ENCODE measurements at places on chromosomes 12 and 14.

- no peak for DNase-seq
Measured at GRCh38 chr12:9866860-9867269, 2.3 kb downstream of the CLEC2B start.

DNA sequence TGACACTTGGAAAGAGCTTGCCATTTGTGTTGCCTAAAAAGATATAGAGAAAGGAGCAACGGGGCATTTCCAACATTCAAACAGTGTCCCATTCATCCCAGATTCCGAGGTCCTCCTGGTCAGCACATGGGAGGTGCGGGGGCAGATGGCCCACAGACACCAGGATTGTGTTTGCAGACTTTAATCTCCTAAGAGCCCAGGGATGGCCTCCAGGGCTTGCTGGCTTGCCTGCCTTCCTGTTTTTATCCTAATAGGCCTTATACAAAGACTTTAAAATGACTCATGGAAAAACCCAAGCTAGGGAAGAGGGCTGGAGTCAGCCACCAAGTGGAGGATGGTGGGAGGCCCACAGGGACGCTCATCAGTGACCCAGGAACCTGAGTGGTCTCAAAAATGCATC lies 21.5 kb upstream of the FAM181A start:
- no peak for DNase-seq

DNA sequence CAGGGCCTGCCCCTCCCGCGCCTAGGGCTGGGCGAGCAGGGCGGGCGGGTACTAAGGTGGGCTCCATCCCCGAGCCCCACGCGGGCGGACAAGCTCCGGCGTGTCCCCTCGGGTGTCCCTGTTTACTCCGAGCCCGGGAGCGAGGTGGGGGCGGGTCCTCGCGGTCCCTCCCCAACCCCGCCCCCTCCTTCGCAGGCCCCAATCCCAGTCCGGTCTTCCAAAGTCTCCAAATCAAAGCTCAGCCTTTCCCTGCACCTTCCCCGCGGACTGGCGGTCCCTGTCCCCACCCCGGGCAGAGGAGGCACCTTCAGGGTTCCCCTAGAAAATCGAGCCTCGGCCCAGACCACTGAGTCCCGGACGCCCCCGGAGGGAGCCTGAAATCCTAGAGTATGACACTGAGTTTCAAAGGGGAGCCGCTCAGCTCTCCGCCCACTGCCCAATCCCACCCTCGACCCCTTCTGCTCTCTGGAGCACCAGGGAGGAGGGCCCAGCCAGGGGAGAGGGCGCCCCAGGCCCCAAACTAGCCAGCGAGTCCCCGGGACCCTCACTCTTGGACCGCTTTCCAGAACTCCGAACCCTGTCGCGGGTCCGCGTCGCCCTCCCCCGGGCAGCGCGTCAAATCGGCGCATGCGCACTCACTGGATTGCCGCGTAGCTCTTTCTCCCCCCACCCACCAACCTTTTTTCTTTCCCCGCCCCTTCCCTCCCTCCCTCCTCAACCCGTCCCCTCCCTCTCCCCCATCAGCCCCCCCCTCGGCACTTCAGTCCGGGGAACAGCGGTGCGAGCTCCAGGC lies at the start of gene LRP1:
Gene LRP1 (plus strand): TSS at position 758 of the 793 bp plus-strand sequence. CDS start 482 bp downstream, outside the sequence.
- DNase-seq: peak; percentile 97

- DNase-seq: no peak
Measured at GRCh38 chr14:69135133-69135532, 17.8 kb downstream of the DCAF5 start.

DNA sequence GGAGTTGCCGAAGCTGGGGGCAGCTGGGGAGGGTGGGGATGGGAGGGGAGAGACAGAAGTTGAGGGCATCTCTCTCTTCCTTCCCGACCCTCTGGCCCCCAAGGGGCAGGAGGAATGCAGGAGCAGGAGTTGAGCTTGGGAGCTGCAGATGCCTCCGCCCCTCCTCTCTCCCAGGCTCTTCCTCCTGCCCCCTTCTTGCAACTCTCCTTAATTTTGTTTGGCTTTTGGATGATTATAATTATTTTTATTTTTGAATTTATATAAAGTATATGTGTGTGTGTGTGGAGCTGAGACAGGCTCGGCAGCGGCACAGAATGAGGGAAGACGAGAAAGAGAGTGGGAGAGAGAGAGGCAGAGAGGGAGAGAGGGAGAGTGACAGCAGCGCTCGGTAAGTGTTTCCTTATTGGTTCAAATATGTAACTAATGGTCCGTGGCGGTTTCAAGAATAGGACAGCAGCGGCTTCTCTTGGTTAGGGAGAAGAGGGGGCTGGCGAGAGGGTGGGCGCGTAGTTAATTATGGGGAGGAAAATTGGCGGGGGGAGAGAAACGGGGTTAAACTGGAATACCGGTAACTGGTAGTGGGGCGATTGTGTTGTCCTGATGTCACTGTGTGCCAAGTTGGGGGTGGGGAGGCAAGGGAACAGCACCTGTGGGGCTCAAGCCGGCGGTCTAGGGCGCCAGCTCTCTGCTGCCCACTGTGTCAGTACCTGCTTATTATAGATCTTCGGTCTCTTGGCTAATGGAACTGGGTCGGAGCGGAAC lies 8.4 kb downstream of the HOXC8 start:
- no peak for DNase-seq

GRCh38 chr14:54647378-54647777 lies 80.5 kb downstream of the SAMD4A start:
- DNase-seq: no peak

- no peak for DNase-seq
Measured at GRCh38 chr12:94769776-94770759, 119.7 kb upstream of the TMCC3 start.

- no peak for DNase-seq
Measured at GRCh38 chr14:45359746-45360145, 106.7 kb upstream of the MIS18BP1 start.

- DNase-seq: no peak
Measured at GRCh38 chr12:51788876-51789275, 59.6 kb downstream of the FIGNL2 start.

- DNase-seq: no peak
Measured at GRCh38 chr12:50302686-50303085, 19.4 kb upstream of the LIMA1 start.

GRCh38 chr14:81305065-81305464 lies 84.3 kb upstream of the GTF2A1 start:
- DNase-seq: no peak

- no peak for DNase-seq
Measured at GRCh38 chr12:226401-226800, 12.4 kb upstream of the SLC6A12 start.

DNA sequence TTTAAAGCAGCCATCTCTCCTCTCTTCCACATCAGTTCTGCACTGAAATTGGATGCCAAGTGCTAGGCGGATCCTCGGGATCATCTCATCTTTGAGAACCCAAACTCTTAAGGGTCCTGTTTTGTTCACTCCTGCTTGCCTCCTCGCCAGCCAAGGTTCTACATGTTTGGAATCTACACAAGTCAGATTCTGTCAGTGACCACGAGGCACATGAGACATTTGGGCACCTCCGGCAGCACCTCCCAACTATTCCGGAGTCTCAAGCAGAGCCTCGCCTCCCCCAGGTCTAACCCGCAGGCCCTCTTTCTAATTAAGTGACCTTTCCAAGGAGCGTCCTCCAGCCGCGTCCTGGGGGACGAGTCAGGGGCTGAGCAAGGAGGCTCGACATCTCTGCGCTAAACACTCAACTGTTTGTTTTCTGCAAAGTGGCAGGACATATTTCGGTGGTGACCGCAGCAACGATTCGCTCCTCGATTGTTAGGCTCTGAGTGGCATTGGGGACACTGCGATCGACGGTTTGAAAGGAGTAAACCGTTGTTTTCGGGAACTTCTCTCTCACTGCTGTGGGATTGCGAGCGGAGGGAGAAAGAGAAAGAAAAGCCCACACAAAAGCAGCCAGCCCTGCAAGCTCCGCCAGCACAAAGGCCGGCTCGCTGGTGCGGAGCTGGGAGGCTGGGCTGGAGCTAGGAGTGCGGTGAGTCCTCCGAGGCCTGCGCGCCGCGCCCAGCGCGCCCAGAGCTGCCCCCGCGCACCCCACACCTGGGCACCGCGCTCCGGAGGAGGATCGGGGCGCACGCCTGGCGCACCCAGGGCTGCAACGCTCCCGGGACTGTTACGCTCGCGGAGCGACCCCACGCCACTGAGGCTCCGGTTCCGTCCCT lies 640 bp downstream of the ARMH4 start:
- no peak for DNase-seq

- DNase-seq: no peak
Measured at GRCh38 chr14:25522926-25523325, 473.0 kb upstream of the STXBP6 start.

DNA sequence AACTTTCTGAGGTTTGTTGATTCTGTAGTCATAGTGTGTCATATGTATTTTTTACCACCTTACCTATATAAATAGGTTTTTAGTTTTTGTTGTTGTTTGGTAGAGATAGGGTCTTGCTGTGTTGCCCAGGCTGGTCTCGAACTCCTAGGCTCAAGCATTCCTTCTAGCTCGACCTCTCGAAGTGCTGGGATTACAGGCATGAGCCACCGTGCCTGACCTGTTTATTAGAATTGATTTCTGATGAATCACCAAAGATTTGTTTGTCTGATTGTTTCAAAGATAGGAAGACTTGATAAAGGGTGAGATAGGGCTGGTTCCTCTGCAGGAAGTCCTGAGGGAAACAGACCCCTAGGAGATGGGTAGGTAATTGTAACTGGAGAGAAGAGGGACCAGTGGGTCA lies 481.6 kb downstream of the PCNX1 start:
- no peak for DNase-seq

- DNase-seq: no peak
Measured at GRCh38 chr12:124030510-124030909, 57.5 kb downstream of the ZNF664 start.

GRCh38 chr14:57244106-57244505 lies 24.6 kb downstream of the EXOC5 start:
- DNase-seq: no peak

DNA sequence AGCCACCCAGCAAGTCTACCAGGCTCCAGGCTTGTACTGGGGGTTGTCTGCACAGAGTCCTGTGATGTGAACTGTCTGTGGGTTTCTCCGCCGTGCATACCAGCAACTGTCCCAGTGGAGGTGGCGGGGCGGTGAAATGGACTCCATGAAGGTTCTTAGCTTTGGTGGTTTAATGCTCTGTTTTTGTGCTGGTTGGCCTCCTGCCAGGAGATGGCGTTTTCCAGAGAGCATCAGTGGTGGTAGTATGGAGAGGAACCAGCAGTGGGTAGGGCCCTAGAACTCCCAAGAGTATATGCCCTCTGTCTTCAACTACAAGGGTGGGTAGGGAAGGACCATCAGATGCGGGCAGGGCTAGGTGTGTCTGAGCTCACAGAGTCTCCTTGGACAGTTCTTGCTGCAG lies 303.8 kb downstream of the TMEM121 start:
- no peak for DNase-seq

GRCh38 chr12:110073049-110073831 lies 24.9 kb upstream of the C12orf76 start:
- DNase-seq: no peak

GRCh38 chr14:36538051-36538450 lies 18.0 kb upstream of the NKX2-1 start:
- DNase-seq: peak; percentile 31

DNA sequence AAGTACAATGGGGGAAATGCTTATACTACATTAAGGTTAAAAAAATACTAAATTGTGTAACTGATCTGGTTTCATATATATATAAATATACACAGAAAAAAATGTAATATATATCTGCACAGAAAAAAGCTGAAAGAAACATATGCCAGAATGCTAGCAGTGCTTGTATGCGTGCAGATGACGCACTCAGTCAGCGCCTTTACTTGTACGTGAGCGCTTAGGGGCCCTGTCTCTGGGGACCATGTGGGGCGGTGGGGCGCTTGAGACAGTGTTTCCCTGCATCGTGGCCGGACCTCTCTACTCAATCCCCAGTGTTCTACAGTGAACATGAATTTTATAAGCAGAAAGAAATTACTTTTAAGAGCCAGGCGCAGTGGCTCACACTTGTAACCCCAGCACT lies 7.0 kb downstream of the ANKRD9 start:
- DNase-seq: no peak

- no peak for DNase-seq
Measured at GRCh38 chr14:105173901-105174894, 5.6 kb upstream of the JAG2 start.
